NCI-H774 (cell line): ENCODE measurements at places on chromosomes 1 and 21.
A peak's percentile ranks its signal among the peaks of the same experiment; 100 is the strongest.

DNA sequence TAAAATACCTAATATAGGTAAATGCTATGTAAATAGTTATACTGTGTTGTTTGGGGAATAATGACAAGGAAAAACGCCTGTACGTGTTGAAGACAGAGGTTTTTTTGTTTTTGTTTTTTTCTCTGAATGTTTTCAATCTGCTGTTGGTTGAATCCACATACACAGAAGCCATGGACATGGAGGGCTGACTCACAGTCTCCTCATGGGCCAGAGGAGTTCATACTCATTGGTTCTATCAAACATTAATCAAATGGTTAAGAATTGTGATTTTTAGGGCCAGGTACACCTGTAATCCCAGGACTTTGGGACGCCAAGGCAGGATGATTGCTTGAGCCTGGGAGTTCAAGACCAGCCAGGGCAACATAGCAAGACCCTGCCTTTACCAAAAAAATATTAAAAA lies 20.5 kb downstream of the MIER1 start:
- no peak for DNase-seq

- DNase-seq = no peak
Observed at GRCh38 chr1:98177751-98178150, 256.9 kb upstream of the DPYD start.

- peak; percentile 76 for DNase-seq
Observed at GRCh38 chr1:233440951-233441401, 113.5 kb downstream of the MAP3K21 start.

DNA sequence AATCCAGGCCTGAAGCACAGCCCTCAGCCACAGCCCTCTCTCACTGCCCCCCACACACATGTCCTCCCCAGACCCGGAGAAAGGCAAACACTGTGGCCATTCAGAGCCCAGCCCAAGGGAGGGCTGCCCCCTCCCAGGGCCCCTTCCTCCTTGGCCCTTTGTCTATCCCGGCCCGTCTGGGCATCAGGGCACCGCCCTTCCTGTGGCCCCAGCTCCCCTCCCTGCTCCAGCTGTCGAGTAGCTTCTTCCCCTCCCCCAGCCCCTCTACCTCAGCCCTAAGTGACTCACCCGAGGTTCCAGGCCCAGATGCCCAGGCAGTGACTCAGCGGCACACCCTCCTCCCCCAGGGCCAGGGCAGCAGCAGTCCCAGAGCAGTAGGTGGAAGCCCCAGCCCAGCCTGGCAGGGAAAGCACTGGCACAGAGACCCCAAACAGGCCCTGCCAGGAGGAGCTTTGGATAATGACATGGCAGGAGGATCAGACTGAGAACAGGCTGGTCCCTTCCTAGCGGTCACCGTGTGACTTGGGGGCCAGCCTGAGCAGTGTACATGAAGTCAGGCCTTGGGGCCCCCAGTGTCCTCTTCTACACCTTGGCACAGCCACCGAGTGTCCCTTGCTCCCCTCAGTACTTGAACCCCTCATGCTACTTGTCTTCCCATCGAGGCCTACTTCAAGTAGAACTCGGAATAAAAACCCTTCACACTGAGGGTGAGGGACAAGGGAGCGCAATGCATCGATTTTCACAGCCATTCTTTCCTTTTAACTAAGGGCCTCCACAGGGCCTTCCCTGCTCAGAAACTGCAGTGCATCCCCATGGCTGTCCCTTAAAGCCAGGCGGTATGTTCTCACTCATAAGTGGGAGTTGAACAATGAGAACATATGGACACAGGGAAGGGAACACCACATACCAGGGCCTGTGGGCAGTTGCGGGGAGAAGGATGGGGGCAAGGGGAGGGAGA lies 1.0 kb upstream of the S100A2 start:
- DNase-seq = peak; percentile 3

DNA sequence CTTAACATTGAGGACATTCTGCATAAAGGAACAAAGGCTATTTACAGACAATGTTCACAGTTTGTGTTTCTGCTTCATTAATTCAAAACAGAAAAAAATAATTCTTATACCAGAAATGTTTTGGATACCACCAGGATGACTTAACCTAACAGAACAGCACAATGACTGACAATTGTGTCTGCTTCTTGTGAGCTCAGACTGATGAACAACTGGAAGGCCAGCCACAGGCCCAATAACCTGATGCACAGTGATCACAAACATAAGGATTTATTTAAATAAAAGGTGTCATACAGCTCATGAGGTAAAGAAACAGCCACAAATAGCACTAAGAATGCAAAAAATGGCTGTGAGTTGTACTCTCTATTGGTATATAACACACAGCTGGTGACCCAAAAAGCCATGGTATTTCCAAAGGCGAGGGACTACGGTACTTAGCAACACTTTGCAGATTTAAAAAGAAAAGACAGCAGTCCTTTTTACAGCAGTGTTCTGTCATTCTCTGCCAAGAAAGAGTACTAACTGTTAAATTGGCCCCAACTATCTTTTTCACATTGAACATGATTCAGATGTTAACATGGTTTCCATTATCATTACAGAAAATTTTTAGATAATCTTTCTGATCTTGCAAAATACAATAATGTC lies 32.1 kb upstream of the DDAH1 start:
- no peak for DNase-seq

DNA sequence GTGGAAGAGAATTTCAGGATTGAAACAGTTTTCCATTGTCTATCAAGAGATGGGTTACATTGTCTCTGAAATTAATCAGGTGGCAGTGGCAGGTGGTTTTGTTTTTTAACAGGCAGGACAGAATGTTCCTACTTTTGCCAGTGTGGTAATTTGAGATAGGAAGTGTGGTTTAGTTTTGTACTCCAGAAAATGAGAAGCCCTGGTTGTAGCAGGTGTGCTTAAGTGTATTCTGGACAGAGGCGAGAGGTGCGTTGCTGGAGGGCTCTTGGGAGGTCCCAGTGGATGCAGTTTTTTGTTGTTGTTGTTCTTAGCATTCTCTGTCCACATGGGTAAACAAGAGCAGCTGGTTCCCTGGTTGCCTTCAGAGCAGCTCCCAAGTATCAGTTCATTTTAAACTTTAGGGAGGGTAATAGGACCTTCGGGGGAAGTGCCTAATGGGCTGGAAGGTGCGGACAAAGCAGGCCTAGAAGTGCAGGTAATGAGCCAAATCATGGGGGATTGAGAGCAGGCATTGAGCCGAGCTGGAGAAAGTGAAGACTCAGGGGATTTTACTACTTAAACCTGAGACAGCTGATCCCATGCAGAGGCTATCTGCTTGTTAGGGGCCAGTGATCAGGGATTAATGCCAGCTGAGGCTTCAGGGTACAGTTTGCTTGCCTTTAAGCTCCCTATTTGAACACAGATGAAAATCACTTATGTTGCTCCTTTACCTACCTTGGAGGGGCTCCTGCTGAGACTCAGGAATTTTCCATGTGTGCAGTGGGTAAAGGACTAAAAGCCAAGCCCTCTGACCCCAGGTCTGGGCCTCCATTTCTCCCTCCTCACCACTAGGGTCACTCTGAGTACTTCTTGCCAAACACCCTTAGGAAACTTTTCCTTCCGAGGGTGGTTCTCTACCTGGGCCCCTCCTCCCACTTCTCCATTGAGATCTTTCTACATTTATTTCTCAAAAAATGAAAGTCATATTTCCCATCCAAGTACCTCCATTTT lies 6.1 kb downstream of the PFKFB2 start:
- DNase-seq = no peak

DNA sequence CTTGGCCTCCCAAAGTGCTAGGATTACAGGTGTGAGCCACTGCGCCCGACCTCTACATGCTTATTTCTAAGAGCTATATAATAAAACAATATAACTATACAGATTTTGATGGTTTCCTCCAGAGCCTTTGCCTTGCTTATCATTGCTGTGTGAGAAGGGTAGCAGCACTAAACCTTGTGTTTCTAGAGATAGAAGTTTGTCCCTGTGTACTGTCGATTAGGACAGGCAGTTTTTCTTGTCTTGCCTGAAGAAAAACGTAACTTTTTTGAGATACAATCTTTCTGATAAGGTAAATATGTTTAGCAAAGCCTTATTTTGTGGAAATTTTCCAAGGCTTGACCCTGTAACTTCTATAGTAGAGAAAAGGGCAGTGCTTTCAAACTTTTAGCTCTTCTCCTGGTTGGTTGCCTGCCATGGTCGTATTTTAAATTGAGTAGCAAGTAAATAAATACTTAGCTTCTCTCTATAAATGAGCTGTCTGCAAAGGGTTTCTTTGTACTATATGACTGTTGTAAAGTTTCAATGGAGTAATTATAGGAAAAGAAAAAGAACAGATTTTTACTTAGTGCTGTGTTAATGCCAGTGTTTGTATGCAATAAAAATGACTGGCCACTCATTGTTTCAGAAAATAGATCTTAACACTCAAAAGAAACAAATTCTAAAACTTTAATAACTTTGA lies 86.4 kb upstream of the CACYBP start:
- DNase-seq = no peak

DNA sequence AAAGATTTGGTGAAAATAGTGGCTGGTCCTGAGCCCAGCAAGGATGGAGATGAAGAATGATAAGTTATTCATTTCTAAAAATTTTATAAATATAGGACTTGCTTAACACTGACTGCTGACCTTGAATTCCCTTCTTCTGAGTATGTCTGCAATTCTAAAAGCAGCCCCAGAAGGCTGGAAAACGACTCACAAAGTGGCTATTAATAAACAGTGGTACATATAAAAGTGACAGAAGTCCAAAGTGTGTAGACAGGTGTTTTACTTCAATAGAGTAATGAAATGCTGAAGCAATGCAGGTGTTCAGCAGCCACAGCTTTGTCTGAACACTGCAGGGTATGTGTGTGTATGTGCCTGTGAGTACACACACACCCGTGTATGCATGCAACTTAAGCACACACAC lies 219.0 kb upstream of the NRIP1 start:
- DNase-seq = peak; percentile 75
